Keratinocyte (primary cell): ENCODE measurements at places on chromosomes 3 and 15.

DNA sequence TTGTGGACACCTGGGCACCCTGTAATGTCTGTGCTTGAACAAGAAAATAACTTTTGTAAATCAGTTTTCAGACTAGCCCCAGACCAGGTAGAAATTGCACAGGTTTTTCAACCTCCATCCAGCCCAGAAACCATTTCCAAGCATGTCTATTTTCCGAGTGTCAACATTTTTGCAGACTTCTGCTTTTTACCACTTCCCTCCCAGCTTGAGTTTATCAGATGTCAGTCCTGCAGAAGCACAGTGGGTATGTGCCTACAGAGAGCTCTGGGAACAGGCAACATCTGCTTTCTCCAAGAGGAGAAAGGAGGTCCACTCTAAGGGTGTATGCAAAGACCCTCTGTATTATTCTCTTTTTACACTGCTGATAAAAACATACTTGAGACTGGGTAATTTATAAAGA lies 83.9 kb downstream of the LRRK1 start:
- no peak for DNase-seq

DNA sequence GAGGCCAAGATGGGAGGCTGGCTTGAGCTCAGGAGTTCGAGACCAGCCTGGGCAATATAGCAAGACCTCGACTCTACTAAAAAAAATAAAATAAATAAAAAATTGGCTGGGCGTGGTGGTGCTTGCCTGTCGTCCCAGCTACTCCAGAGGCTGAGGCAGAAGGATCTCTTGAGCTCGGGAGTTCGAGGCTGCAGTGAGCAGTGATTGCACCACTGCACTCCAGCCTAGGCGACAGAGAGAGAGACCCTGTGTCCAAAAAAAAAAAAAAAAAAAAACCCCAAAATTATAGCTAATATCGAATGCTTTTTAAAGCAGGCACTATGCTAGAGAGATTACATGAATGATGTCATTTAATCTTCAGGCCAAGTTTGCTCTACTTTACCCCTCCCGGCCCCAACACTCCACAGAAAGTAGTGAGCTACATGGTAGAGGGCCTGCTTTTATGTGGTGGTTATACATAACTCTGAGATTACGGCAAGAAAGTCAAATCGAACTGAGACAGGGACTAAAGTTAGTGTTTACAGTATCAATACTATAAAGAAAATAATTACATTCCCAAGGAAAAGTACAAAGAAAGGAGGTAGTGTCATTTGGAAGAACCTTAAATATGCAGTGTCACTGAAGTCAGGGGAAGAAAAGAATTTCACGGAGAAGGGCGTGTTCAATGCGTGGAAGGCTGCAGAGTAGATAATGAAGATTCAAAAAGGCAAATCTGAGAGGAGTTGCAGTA lies 1.1 kb downstream of the ADPGK start:
- DNase-seq: no peak

DNA sequence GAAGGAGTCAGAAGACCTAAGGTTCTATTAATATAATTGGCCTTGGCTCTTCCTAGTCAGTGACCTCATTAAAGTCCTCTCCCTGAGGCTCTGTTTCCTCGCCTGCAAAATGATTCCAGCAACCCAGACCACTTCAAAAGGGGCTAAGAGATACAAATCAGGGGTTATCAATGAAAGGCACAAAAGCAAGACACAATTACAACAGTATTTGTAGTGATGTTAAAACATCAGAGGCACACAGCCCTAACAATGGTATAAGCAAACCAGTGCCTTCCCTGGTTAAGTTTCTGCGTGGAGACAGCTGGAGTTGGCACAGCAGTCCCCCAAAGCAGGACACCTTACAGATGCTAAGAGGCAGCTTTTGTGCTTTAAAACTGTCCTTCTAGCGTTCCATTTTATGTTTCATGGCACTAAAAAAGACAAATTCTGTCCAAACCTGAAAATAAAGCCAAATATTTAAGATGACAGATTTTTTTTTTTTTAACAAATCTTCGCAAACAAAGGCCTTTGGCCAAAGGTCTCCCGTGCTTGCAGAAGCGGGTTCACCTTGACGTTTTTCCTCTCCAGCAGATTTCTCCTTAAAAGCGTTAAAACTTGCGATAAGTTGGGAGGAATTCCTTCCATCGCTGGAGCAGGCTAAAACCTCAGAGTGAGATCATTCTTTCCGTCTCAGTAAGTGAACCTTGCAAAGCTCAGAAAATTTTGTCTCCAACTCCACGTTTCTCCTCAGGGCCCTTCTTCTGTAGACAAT lies 999 bp downstream of the ZNF280D start:
- no peak for DNase-seq

GRCh38 chr3:10852066-10852808 lies 36.2 kb downstream of the SLC6A11 start:
- DNase-seq: no peak

DNA sequence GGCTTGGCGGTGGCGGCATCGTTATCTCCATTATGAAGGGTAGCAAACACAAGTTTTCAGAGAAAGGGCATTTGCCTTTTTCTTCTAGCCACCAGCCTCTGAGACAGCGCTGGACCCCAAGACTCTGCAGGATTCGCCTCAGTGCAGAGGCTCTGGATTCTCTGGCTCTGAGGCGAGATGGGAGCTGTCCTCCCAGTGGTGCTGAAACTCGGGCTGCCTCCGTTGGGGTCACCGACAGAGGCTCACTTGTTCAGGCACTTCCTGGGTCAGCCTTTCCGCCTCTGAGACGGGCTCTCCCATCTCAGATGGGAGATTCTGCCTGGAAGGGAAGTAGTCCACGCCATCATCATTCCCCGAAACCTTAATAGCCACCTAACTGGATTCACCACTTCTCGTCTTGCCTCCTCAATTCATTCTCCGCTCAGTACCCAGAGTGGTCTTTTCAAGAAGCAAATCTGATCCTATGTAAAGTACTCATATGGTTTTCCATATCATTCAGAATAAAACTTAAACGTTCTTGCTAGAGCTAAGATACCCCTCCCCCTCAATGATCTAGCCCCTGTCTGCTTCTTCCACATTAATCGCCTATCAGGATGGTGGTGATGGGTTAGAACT lies 76.9 kb downstream of the RHCG start:
- no peak for DNase-seq

- no peak for DNase-seq
Measured at GRCh38 chr3:143786219-143787191, 61.8 kb downstream of the SLC9A9 start.

DNA sequence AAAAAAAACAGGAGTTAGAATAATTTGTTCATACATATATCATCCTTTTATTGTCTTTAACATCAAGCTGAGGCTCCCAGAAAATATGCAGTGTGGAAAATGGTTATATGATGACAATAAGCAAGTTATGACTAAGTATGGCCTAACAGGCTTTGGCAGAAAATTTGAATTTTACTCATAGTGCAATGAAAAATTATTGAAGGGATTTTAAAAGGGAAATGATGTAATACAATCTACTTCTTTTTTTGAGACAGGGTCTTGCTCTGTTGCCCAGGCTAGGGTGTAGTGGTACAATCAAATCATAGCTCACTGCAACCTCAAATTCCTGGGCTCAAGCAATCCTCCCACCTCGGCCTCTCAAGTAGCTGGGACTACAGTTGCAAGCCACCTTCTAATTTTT lies 78.7 kb downstream of the FAIM start:
- no peak for DNase-seq

- DNase-seq: no peak
Measured at GRCh38 chr3:139480585-139480984, 4.3 kb upstream of the RBP2 start.

GRCh38 chr3:170483485-170484262 lies 65.0 kb downstream of the CLDN11 start:
- no peak for DNase-seq
